Stimulated activated CD4-positive, alpha-beta T cell treated with anti-CD3 and anti-CD28 coated beads, Interleukin-4, amount 100 ng/mL, for 48 hours (primary cell): ENCODE measurements at places on chromosomes 5 and 9.
A peak's percentile ranks its signal among the peaks of the same experiment; 100 is the strongest.

DNA sequence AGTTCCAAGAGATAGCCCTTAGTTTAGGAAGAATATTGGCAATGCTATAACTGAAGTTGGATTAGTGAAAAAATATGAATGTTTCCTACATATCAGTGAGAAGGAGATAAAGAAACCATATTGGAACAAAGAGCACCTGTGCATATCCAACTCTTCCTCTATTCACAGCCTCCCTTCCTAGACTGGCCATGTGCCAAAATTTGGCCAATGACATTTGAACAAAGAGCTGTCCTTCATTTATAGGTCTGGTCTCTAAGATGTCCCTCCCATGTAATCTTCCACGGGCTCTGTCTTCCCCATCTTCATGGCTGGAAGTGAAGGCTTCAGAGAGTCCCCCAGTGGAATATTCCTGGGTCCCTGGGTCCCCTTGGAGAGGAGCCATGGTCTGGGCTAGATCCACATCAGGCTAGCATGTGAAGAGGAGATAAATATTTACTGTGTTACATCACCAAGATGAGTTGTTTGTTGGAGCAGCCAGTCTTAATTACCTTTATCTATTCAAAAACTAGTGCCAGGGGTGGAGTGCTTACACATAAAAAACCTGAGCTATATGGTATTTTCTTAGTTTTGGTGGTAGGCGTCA, 190.0 kb upstream of the S1PR3 start:
- DNase-seq: no peak

- no peak for DNase-seq
These were observed 68.8 kb downstream of the RXRA start for GRCh38 chr9:134395002-134395517.

- DNase-seq: no peak
These were observed 15.4 kb upstream of the ASS1 start for GRCh38 chr9:130429381-130429780.

GRCh38 chr9:134391319-134392231, 65.3 kb downstream of the RXRA start:
- peak; percentile 61 for DNase-seq

- DNase-seq: peak; percentile 26
These were observed 19.3 kb upstream of the PIP5K1B start for GRCh38 chr9:68685770-68686169.

GRCh38 chr5:27568811-27569210, 530.4 kb upstream of the CDH9 start:
- no peak for DNase-seq

DNA sequence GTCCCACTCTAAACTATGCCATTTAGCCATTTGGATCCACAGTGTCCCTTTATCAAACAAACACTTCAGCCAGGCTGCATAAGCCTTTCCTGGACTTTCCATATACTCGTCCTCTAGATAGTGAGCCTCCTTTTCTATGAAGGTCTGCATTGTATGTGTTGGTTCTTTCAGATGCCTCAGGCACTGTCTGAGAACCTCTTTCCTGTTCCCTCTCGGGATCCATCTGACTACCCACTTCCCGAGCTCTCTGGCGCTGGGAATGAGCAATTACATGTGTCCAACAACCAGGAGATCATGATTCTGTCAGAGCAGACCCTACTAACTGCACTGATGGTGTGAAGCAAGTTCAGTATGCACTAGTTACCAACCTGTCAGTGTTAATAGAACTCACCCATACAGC, 14.2 kb downstream of the SMC2 start:
- DNase-seq: no peak

DNA sequence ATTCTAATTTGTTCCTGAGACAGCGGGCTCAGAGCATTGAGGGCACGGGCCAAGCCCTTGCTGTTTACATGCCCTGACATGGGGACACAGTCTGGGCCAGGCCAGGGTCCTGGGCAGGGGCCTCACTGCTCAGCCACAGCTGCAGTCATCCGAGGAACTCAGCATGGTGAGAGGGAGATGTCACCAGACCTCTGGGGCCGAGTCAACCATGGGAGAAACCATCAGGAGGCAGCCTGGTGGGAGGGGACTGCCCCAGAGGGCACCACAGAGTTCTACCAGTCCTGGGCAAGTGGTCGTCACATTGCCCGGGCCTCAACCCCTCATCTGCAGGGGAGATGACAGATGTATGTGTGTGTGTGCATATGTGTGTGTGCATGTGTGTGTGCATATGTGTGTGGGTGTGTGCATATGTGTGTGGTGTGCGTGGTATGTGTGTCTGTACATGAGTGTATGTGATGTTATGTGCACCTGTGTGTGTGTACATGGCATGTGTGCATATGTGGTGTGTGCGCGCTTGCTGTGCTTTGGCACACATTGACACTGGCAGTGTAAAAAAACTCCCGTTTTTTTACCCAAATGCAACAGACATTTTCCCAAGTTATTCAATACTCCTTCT, 42.4 kb upstream of the TMEM250 start:
- DNase-seq: no peak

GRCh38 chr5:180235846-180236245, 26.8 kb upstream of the RASGEF1C start:
- no peak for DNase-seq

DNA sequence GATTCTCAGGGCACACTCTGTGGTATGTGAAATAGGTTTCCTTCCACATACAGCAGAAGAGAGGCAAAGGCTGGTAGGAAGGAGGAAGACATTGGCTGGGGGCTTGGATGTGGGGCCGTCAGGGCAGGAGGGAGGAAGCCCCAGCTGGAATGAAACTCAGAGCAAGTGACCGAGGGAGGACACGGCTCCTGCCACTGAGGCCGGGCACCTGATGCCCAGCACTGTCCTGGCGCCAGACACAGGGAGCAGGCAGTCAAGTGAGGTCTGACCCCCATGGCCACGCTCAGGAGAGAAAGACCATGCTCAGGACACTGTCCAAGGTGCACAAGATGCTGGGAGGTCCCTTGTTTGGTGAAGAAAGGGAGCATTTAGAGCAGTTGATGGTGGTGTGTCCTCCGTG, 245.5 kb downstream of the CACNA1B start:
- no peak for DNase-seq

GRCh38 chr5:42591015-42591414, 165.6 kb upstream of the CCDC152 start:
- no peak for DNase-seq

DNA sequence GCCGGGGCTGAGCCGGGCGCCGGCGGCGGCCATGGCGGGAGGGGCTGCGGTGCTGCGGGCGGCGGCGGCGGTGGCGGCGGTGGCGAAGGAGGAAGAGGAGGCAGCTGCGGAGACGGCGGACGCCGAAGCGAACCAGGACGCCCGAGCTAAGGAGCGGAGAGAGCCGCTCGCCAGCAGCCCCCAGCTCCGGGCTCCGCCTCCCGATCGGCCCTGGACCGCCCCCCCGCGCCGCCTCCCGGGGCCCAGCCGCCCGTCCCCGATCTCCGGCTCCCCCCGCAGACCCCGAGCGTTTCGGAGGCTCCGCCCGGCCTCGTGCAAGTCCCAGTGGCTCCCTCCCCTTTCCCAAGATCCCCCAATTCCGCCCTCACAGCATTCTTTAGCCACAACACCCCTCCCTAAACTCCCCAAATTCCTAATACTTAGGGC, at the start of gene ASTN2:
Gene ASTN2, minus strand, starts transcription at position 152 of the 426 bp plus-strand sequence. Its CDS starts 119 bp downstream, at position 33.
- DNase-seq: no peak

GRCh38 chr5:54180630-54181031, 129.7 kb downstream of the ARL15 start:
- no peak for DNase-seq

- no peak for DNase-seq
These were observed 71.2 kb downstream of the ZSWIM6 start for GRCh38 chr5:61402970-61403900.

GRCh38 chr5:134794082-134794481, 35.5 kb downstream of the DDX46 start:
- no peak for DNase-seq

DNA sequence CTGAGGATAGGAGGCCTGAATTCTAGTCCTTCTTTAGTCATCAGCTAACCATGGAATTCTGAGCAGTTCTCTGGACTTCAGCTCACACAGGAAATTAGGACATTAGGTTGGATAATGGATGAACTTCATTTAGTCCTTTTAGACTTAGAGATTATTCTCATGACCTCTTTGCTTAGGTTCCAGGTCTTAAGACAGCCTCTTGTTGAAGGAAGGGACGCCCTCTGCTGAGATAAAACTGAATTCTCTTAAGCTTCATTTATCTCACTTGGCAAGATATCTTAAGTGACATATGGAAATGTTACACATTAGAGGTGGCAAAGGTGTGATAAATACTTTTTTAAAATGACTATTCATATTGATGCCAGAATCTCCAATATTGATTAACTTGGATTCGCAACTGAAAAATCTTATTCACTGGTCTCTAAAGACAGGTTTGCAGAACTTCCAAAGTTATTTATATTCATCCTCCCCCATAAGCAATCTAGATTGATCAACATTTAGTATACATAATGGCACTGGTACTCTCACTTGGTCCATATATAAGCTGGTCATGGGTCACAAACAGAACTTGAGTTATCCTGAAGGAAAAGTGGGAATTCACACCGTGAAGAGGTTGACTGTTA, 16.9 kb upstream of the ZNF366 start:
- DNase-seq: no peak

GRCh38 chr9:86486891-86487837, 133.0 kb upstream of the TUT7 start:
- no peak for DNase-seq
